ENCODE measurements at places on chromosomes 5 and 9. TPM values are rescaled to one million over a fixed set of nuclear protein-coding genes. Genes with fewer than 3 reads are reported as not detected.

DNA sequence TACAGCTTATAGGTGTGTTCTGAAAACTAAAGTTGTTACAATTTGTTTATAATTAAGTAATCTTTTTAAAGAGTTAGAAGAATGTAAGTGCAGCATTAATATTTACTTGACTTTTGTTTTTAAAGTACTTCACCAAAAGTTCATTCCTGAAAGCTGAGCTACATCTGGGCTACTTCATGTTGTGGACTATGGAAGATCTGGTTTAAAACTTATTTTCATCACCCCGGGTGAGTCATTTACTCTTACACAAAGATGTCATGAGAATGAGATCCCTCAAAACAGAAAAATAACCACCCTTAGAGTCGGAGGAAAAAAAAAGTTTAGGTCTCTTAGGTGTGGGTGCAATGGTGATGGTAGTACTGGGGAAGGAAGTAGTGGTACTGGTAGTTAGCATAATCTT, 5.1 kb downstream of the POU5F2 start:
- no peak overlapping the region for H3K27ac ChIP-seq
- DNase-seq = no peak
- H3K4me1 ChIP-seq = no peaks in the 10 kb centered on the region
- no peaks in the 10 kb centered on the region for H3K36me3 ChIP-seq

GRCh38 chr9:112316258-112316943, 17.0 kb downstream of the PTBP3 start:
- H3K36me3 ChIP-seq = no peaks in the 10 kb centered on the region
- H3K27me3 ChIP-seq = no peaks in the 10 kb centered on the region
- no peak overlapping the region for H3K27ac ChIP-seq

DNA sequence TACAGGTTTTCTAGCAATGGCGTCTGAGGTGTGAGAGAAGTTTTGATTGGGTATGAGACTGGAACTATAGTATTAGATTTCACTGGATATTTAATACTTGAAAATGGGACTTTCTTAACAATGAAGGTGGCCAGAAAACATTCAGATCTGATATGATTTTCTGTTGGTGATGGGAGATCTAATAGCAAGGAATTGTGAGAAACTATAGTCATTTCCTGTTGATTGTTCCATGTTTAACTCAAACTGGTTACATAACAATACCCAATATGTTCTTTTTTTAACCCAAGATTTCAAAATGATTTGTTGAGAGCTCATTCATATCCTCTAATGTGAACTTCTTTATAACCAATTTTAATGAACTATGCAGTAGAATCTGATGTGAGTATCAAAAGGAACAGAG, 793.2 kb upstream of the RGMB start:
- H3K36me3 ChIP-seq = no peaks in the 10 kb centered on the region
- H3K27me3 ChIP-seq = no peaks in the 10 kb centered on the region
- H3K27ac ChIP-seq = no peak overlapping the region
- no peaks in the 10 kb centered on the region for H3K4me1 ChIP-seq

DNA sequence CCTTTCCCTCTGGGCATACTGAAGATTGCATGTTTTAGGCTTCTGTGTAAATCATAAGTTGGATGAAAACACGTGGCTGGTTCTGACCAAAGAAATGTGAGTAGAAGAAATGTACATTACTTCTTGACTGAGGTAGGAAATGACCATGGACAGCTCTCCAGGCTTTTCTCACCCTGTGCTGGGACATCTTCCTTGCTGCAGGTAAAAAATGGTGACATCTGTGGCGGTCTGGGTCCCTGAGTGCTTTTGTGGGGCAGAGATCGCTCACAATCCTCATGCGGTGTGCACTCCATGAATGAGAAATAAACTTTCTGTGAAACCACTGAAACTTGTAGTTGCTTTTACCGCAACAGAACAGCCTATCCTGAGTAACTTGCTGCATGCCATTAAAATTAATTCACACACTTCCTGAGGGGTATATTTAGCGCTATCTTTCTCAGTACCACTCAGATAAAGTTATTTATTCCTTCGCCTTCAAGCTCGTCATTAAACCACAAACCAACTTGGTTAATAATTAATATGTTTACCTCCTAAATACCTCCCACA, 730.4 kb downstream of the EFNA5 start:
- H3K4me1 ChIP-seq = no peaks in the 10 kb centered on the region
- no peaks in the 10 kb centered on the region for H3K36me3 ChIP-seq
- no peak overlapping the region for H3K4me3 ChIP-seq

- no peak overlapping the region for H3K27ac ChIP-seq
- no peak overlapping the region for H3K4me3 ChIP-seq
- H3K36me3 ChIP-seq = no peaks in the 10 kb centered on the region
- DNase-seq = no peak
Measured at GRCh38 chr9:130731355-130731754, 37.8 kb downstream of the EXOSC2 start.

- no peak for DNase-seq
- no peaks in the 10 kb centered on the region for H3K4me1 ChIP-seq
- H3K27me3 ChIP-seq = no peaks in the 10 kb centered on the region
- no peak overlapping the region for H3K27ac ChIP-seq
- H3K4me3 ChIP-seq = no peak overlapping the region
Measured at GRCh38 chr5:80809451-80809850, 150.7 kb upstream of the RASGRF2 start.

DNA sequence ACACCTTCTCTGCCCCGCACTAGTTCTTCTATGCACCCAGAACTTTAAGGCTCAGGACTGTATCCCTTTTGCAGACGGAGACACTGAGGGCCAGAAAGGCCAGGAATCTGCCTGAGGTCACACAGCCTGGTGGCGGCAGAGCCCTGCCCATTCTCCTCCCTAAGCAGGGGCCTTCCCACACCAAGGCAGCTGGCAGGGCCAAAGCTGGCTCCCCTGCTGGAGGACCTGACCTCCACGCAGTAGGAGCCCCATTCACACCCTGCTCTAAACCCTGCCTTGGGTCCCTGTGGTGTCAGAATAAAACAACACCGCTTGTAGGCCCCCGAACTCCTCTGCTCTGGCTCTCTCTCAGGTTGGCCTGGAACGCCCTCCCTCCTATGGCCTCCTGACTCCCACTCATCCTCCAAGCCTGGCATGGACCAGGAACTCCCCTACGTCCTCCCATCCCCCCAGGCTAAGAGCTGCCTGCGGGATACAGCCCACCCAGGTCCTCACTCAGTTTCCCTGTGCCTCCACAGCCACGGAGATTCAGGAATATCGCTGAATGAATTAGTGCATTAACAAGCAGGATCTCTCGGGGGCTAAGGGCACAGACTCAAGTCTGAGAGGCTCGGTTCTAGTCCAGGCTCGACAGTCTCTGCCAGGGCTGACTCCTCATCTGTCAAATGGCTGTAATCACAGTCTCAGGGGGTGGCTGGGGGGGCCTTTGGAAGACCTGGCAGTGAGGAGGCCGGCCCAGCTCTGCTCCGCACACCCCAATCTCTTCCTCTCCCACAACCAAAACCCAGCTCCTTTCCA, 2.8 kb downstream of the ST6GALNAC6 start:
- no peaks in the 10 kb centered on the region for H3K27me3 ChIP-seq
- no peak for DNase-seq
- no peaks in the 10 kb centered on the region for H3K36me3 ChIP-seq
- H3K27ac ChIP-seq = peak overlapping the region; percentile 93
- peak overlapping the region; percentile 72 for H3K4me3 ChIP-seq

GRCh38 chr5:73591698-73592501, 26.4 kb downstream of the UTP15 start:
- no peaks in the 10 kb centered on the region for H3K36me3 ChIP-seq
- H3K27ac ChIP-seq = no peak overlapping the region
- no peaks in the 10 kb centered on the region for H3K4me1 ChIP-seq
- no peaks in the 10 kb centered on the region for H3K27me3 ChIP-seq

DNA sequence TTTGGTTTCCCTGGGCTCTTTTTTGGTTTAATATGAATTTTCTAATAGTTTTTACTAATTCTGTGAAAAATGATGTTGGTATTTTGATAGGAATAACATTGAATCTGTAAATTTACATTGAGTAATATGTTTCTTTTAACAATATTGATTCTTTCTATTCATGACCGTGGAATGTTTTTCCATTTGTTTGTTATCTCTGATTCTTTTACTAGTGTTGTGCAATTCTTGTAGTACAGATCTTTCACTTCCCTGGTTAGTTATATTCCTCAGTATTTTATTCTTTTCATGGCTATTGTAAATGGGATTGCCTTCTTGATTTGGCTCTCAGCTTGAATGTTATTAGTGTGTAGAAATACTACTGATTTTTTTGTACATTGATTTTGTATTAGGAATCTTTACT, 137.9 kb downstream of the PRR16 start:
- no peaks in the 10 kb centered on the region for H3K36me3 ChIP-seq
- no peak overlapping the region for H3K4me3 ChIP-seq
- no peak overlapping the region for H3K27ac ChIP-seq
- no peaks in the 10 kb centered on the region for H3K27me3 ChIP-seq
- no peak for DNase-seq

- no peaks in the 10 kb centered on the region for H3K27me3 ChIP-seq
- DNase-seq = no peak
- no peaks in the 10 kb centered on the region for H3K36me3 ChIP-seq
- no peak overlapping the region for H3K4me3 ChIP-seq
- H3K4me1 ChIP-seq = no peaks in the 10 kb centered on the region
- H3K27ac ChIP-seq = no peak overlapping the region
Measured at GRCh38 chr5:146130440-146131045, 25.2 kb upstream of the PLAC8L1 start.

DNA sequence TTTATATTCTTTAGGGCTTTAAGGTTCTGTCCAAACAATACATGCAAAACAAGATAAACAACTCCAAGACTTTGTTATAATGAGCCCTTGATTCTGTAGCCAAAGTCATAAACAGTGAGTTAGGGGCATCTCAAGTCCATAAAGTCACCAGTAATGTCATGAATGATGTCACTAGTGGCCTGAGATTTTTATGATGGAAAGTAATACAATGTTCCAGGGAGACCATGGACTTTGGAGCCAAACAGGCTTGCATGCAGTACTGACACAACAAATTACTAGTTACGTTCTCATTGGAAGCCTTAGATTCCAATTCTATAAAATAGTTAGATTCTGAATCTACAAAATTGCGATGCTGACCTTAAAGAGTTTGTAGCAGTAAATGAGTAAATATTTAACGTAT, 280.0 kb downstream of the HINT1 start:
- H3K27ac ChIP-seq = no peak overlapping the region
- no peaks in the 10 kb centered on the region for H3K4me1 ChIP-seq
- H3K27me3 ChIP-seq = no peaks in the 10 kb centered on the region
- H3K36me3 ChIP-seq = no peaks in the 10 kb centered on the region

DNA sequence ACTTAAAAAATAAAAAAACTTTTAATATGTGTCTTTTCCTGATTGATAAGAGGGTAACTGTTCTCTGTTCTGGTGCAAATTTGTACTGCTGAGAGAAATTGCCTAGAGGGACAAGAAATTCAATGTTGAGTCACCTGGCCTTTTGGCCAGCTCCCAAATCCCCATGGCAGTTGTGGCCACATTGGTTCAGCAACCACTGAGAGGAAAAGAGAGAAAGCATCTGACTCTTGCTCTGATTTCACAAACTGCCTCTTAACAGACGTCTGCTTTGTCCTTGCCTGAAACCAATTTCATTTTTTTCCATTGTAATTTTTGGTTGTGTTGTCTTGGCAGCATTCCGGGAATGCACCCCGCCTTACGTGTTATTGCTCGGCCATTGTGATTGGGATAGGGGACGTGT, 42.4 kb downstream of the NTRK2 start:
- no peak for DNase-seq
- no peaks in the 10 kb centered on the region for H3K4me1 ChIP-seq

GRCh38 chr9:19294219-19294618, 63.7 kb downstream of the DENND4C start:
- no peaks in the 10 kb centered on the region for H3K36me3 ChIP-seq
- no peaks in the 10 kb centered on the region for H3K27me3 ChIP-seq
- no peak overlapping the region for H3K4me3 ChIP-seq
- no peak for DNase-seq
- no peaks in the 10 kb centered on the region for H3K4me1 ChIP-seq

GRCh38 chr9:91908746-91909145, 41.3 kb downstream of the ROR2 start:
- no peak overlapping the region for H3K27ac ChIP-seq
- DNase-seq = no peak
- H3K27me3 ChIP-seq = no peaks in the 10 kb centered on the region
- H3K4me1 ChIP-seq = peaks cover 7% of the 10 kb centered on the region

GRCh38 chr5:161311965-161312364, 234.6 kb downstream of the GABRB2 start:
- H3K4me3 ChIP-seq = no peak overlapping the region
- H3K27ac ChIP-seq = no peak overlapping the region
- DNase-seq = no peak
- no peaks in the 10 kb centered on the region for H3K36me3 ChIP-seq

GRCh38 chr9:114718801-114719221, 36.8 kb upstream of the TEX48 start:
- H3K4me1 ChIP-seq = no peaks in the 10 kb centered on the region
- H3K27me3 ChIP-seq = no peaks in the 10 kb centered on the region
- no peak for DNase-seq
- H3K4me3 ChIP-seq = no peak overlapping the region
- H3K36me3 ChIP-seq = no peaks in the 10 kb centered on the region

DNA sequence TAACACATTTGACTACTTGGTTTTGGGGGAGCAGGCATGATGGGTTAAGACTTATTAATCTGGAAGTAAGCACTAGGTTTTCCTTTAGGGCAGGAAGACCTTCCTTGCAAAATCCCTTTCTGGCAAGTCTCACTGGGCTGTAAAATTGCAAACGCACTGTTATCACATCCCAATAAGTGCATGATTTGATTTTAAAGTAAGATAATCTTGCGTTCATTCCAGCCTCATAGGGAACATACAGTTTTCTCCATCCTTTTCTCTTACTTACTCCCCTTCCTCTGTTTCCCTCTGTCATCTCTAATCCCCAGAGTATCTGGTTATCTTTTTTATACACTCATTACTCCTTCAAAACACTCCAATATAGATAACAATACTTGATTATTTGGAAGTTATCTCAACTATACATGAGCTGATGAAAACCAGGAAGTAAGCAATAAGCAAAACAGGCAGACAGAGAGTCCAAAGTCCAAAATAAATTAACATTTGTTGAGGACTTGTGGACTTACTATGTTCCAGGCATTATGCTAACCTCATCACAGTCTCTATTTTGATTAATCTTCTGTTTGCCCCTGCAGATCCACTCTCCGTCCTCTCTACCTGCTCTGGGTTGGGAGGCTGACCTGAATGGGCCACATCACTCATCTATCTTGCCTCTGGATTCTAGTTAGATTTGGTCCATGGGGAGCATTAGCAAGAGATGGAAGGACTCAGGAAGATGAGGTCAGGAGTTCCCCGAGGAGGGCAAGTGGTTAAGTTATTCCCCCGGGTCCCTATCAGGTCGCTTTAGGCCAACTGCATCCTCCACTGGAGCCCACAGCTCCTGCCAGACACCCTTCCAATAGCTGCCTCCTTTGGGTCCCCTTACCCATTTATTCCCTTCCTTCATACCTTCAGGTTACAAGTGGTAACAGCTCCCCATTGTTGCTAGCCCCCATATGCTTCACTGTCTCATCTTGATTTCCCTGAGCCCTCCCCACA, 60.2 kb downstream of the SLC22A5 start:
- no peaks in the 10 kb centered on the region for H3K27me3 ChIP-seq
- DNase-seq = no peak
- peak overlapping the region; percentile 5 for H3K27ac ChIP-seq
- no peaks in the 10 kb centered on the region for H3K36me3 ChIP-seq
- H3K4me3 ChIP-seq = no peak overlapping the region
- H3K4me1 ChIP-seq = peaks cover 34% of the 10 kb centered on the region

PRRX2 gene
- not detected for total RNA-seq

GIN1 gene
- 12.6 TPM for total RNA-seq

KIF20A gene
- total RNA-seq = not detected

SPATA31A3 gene
- not detected for total RNA-seq

OTP gene
- total RNA-seq = not detected

CLTA gene
- 136 TPM for total RNA-seq

NOTCH1 gene
- 26.4 TPM for total RNA-seq

SLC1A3 gene
- 14.2 TPM for total RNA-seq

Data from uterus (tissue), 4 donors.